ENCODE measurements at places on chromosomes 3 and 15.

DNA sequence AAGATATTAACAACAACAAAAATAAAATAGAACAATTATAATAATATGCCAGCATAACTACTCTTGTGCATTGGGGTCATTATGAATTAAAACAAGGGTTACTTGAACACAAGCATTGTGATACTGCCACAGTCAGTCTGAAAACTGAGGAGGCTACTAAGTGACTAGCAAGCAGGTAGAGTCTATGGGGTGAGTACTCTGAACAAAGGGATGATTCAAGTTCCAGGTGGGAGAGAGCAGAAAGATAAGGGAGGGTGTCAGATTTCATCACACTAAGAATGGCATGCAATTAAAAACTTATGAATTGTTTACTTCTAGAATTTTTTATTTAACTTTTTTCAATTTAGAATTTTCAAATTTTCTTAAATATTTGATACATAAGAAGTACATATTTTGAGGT, 754.4 kb upstream of the GOLIM4 start:
- DNase-seq, result no peak

- no peak for DNase-seq
Observed at GRCh38 chr3:181384970-181385369, 326.8 kb upstream of the SOX2 start.

GRCh38 chr3:141556034-141556433, 69.2 kb downstream of the RASA2 start:
- no peak for DNase-seq

DNA sequence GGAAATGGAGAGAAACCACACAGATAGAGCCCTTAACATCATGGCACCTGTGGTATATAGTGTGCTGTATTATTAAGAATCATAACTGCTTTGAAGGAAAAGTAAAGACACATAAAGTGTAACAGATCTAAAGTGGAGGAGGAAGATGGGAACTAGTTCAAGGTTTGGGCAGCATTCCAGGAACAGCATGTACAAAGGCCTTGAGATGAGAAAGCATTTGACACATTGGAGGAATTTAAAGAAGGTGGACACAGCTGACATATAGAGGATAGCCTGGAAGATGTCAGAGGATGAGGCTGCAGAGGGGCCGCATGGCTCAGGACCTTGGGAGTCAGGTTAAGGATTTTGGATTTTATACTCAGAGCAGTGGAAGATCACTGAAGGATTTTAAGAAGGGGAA, 39.0 kb downstream of the LRTM1 start:
- no peak for DNase-seq

DNA sequence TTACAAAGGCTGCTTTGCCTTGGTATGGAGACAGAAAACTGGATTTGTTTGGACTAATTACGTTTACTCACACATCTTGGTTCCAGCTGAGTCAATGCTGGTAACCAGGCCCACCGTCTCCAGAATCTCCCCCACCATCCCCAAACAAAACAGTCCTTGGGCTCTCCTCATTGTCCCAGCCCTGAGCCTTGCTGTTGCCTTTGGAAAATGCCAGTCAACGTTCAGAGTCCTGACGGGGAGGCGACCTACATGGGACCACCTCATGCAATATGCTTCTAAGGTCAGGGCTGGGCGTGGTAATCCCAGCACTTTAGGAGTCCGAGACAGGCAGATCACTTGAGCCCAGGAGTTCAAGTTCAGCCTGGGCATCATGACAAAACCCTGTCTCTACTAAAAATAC, 85.2 kb upstream of the IQSEC1 start:
- DNase-seq, result no peak

- DNase-seq, result no peak
Observed at GRCh38 chr3:36212251-36212650, 168.1 kb upstream of the STAC start.

DNA sequence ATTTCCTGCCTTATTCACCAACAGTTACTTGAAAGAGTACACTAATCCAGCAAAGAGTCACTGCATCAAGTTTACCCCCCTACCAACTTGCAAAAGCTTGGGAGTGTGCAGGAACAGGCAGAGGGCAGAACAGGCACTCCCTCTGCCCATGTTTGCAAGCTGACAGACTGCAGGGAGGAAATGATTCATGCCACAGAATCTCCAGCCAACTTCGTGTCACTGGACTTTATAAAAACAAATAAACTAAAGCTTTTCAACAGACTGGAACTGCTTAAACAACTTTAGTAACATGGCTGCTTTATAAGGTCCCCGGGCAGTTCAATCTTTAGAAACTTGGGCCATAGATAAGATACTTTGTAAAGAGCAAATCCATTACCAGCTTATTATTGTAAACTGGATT, 129.5 kb downstream of the THRB start:
- DNase-seq, result no peak

DNA sequence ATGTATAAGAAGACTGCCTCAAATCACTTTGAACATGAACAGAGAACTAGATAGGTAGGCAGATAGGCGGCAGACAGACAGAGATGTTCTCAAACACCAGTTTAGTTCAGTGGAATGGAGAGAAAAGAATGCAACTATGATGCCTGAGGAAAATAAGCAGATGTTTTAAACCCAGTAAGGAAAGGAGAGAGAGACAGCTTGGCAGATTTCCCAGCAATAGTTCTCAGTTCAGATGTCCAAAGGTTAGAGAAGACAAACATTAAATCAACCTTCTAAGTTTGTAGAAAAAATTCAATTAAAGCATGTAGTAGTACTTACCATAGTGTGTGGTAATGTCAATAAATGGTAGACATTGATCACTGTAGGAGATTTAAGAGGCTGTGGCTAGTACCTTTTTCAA, 209.6 kb upstream of the PFN2 start:
- DNase-seq, result no peak

DNA sequence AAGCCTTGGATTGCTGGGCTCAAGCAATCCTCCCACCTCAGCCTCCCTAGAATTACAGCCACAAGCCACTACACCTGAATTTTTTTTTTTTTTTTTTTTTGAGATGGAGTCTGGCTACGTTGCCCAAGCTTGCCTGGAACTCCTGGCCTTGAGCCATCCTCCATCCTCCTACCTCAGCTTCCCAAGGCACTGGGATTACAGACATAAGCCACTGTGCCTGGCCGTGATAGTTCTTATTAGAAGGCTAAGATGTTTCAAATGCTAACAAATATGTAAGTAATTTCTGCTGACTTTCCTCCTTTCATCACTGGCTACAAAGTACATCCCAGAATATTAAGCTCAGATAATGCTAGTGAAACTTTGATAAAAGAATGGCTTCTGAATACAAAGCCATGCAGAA, 5.7 kb upstream of the SETMAR start:
- DNase-seq, result no peak

GRCh38 chr15:94083467-94084052, 147.8 kb upstream of the MCTP2 start:
- DNase-seq, result no peak

- no peak for DNase-seq
Observed at GRCh38 chr3:157136647-157137387, 23.1 kb downstream of the CCNL1 start.

GRCh38 chr15:89593018-89593417, 17.7 kb downstream of the TICRR start:
- DNase-seq, result no peak

DNA sequence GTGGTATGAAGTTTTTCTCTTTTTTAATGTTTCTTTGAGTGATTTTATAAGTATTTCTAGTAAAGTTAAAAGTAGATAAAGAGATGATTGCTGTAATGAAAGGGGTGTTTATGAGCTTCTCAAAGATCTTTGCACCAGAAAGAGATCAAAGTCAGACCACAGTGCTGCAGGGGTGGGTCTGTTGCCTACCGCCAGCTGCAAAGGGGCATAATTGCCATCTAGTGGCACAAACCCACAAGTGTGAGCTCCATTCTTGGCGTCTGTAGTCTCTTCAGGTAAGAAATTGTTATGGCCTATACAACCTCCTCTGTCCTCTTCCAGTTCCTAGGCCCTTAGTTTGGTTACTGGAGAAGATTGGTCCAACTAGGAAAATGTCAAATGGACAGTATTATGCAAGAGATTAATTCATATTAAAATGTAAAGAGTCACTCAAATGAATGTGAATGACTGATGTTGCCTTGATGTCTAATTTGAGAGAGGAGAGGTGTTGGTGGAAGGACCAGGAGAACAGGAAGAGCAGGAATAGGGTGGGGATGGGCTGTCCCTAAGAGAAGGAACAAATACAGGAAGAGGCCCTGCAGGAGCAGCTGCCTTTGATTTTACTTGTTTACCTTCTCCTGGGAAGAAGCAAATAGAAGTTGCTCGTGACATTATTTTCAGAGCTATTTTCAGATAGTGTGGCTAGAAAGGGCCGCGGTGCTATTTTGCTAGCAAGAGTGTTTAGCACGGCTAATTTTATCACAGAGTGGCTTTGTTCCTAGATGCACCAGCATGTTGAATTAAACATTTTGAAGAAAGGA, 53.0 kb upstream of the GSK3B start:
- no peak for DNase-seq

- no peak for DNase-seq
Observed at GRCh38 chr15:91263632-91264531, 163.8 kb downstream of the SV2B start.

- DNase-seq, result no peak
Observed at GRCh38 chr3:32910954-32911353, 40.5 kb upstream of the CCR4 start.

GRCh38 chr3:25441234-25441856, 13.3 kb downstream of the RARB start:
- DNase-seq, result no peak

DNA sequence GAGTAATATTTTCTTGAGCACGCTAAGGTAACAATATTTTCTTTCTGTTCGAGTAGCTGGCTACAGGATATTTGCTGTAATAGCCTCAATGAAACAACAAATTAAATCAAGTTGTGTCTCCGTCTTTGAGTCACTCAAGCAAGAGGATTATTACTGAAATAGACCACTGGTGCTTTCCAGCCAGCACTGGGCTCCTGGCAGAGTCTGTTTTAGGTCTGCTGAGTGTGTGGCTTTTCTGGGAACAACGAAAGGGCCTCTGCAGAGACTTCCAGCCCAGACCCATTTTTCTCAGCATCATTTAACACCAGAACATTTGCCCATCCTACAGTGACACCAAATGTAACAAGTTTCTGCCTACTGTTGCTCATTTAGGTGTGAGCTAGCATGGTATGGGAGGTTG, 652.9 kb downstream of the MAGI1 start:
- DNase-seq, result no peak

GRCh38 chr15:84645496-84645895, 8.6 kb downstream of the WDR73 start:
- no peak for DNase-seq

DNA sequence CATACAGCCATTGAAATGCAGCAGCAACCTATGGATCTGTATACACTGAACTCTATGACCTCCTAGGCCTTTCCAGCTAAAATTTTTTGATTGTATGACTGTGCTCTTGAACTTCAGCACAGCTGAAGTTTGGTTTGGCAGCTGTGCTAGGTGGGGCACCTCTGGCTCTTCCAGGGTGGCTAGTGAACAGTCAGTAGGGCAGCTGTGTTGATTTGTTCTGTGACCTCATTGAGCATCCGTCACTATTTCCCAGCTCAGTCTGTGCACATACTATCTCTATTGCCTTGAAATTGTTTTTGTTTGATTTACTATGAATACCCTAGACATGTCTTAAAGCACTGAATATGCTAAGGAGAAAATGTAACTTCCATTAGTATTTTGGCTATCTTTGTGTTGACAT, 363.2 kb upstream of the NAALADL2 start:
- peak; percentile 76 for DNase-seq

DNA sequence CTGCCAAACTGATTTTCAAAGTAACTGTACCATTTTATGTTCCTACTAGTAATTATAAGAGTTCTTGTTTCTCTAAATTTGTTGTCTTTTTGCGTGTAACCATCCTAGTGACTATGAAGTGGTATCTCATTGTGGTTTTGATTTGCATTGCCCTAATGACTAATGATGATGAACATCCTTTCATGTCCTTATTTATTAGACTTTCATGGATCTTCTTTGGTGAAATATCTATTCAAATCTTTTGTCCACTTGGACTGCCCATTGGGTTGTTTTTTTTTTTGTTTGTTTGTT, 3.6 kb downstream of the OXSR1 start:
- no peak for DNase-seq

- DNase-seq, result no peak
Observed at GRCh38 chr15:36748366-36749115, 169.1 kb downstream of the CDIN1 start.

DNA sequence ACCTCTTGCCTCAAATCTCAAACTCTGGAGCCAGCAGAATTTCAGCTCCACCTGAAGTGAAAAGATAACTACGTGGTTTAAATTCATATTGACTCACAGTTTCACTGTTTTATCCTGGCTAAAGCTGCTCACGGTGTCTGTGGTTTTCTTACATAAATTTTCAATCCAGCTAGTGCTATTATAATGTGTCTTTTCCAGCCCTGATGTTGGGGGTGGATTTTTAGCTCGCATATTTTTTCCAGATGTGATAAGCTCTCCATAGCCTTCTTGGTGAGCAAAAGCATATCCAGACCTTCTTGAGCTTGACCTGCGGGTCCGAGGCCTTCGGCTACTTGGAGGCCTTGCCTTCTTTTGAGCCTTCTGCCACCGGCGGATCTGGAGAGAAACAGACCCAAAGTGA, 239.3 kb downstream of the DTWD1 start:
- DNase-seq, result no peak

Data from SHP77 treated with DMSO at 0.1 percent for 48 hours (cell line).